HTR-8/SVneo (cell line): ENCODE measurements at places on chromosomes 3 and 15.

- DNase-seq = no peak
Observed at GRCh38 chr3:58101499-58102389, 93.5 kb downstream of the FLNB start.

DNA sequence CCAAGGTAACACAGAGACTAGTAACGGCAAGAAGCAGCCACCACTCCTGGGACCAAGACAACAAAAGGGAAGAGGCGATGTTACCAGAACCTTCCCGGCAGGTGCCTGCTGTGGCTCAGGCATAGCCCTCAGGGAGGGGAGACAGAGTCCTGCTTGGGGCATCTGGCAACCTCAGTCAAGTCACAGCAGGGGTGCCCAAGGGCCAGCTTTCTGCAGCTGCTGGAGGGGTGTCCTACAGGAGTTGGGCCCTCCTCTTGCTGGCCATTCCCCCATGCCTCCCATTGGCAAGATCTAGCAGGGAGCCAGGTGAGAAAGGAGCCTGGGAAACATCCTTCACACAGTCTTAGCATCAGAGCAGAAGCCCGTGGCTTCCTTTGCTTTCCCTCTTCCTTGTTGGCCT lies 197.3 kb upstream of the IL12A start:
- no peak for DNase-seq

GRCh38 chr15:51335087-51335486 lies 3.3 kb downstream of the CYP19A1 start:
- no peak for DNase-seq

DNA sequence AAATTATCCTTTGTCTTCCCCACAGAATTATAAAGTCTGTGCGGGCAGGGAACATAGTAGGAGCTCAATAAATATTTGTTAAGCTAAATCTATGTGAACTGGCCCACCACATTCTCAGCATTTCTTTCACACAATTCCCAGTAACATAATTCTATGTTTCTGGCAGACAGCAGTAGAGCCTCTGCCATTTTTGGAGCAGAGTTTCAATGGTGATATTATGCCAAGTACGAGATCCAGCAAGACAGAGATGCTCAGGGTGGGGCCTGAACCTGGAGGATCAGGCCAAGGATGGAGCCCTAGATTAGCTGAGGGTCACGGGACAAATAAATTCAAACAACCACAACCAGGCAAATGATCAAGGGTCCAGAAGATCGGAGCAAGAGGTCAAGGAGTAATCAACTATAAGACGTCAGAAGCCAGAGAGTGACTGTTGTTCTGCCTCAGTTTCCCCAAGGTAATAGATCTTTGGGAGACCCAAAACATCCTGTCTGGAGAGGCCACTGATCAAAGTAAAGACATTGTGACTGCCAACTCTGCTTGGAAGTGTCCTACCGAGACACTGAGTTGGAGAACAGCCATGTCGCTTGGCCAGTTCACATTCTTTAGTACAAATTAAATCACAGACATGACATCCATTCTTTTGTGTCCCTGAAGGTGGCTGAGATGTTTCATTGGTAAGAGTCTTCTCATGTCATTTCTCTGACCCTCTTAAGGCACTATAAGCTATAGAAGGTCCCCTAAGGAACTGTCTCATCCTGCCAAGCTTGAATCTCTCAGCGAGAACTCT lies 15.4 kb downstream of the SRGAP3 start:
- DNase-seq = no peak

- no peak for DNase-seq
Observed at GRCh38 chr15:40347559-40348473, 3.0 kb upstream of the PHGR1 start.

- DNase-seq = no peak
Observed at GRCh38 chr3:45950686-45951600, 7.7 kb downstream of the CXCR6 start.

DNA sequence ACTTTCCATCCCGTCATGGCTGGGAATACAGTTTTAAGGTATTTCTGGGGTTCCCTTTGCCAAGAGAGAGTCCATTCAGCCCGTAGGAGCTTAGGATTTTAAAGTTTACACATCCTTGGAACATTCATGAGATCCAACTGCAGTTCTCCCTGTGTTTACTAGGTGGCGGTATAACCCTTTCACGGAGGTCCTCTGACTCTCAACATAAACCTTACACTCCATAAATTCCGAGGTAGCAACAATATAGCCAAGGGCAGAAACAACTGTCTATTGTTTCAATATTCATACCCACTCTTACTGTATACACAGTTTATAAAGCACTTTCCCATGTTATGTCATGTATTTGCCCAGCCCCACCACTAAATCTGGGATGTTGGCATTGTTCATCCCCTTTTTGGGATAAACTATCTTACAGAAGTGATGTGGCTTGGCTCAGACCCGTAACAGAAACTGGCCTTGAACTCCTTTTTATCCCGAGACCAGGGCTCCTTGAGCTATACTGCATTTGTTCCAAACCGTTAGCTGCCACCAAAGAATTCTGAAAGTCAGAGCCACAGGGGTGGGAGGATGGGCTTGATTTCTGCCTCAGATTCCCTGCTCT lies 69.2 kb upstream of the COL6A5 start:
- peak; percentile 59 for DNase-seq

GRCh38 chr3:10500717-10501663 lies 4.4 kb downstream of the ATP2B2 start:
- DNase-seq = no peak

- no peak for DNase-seq
Observed at GRCh38 chr3:53081318-53081717, 35.4 kb upstream of the SFMBT1 start.

- DNase-seq = no peak
Observed at GRCh38 chr3:171796625-171797264, 13.5 kb downstream of the PLD1 start.

- no peak for DNase-seq
Observed at GRCh38 chr3:43331381-43331780, 45.0 kb downstream of the SNRK start.

DNA sequence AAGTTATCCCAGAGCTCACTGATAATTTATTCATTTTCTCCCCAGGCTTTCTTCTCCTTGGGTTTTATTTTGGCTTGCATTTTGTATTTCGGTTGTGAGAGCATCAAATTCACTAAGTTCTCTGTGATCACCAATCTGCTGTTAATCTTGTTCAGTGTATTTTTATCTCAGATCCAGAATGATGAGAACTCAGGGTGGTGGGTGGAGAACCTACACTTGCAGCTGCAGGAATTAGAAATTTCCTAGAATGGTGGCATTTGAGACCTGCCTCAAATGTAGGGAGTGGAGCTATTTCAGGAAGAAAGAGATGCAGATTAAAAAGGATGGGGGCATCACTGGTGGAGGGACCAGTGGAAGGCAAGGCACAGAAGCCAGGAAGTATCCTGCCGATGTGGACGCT lies 129.6 kb downstream of the OPA1 start:
- no peak for DNase-seq

DNA sequence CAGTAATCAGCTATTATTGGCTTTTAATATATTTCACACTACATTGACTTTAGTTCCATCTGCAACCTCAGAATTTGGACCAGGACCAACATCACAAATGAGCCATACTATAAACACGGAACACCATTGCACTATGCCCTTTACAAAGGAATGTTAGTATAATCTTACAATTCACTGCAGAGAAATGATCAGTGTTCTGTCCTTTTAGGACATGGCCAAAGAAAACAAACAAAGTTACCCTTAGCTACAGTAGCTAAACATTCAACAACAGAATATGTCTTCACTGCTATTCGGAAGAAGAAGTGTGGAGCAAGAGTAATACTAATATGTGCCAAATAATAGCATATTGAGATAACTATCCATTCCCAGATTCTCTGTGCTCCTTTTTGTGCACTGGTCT lies 90.4 kb downstream of the NAALADL2 start:
- no peak for DNase-seq

DNA sequence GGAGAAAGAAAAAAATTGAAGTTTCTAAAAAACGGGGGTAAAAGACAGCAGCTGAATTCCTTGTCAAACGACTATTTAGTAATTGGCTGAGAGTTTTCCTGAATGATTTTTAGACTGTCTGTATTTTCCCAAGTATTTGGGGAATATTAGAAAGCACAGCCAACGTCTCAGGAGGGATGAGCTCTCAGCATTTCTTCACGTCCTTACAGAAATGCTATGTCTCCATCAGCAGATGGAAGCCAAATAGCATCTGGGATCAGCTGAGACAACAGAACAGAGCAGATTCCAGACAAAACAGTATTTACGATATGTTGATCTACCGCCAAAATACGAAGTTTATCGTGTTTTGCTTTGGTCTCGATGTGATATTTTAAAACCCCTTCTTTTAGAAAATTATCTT lies 5.3 kb upstream of the TMC3 start:
- no peak for DNase-seq

DNA sequence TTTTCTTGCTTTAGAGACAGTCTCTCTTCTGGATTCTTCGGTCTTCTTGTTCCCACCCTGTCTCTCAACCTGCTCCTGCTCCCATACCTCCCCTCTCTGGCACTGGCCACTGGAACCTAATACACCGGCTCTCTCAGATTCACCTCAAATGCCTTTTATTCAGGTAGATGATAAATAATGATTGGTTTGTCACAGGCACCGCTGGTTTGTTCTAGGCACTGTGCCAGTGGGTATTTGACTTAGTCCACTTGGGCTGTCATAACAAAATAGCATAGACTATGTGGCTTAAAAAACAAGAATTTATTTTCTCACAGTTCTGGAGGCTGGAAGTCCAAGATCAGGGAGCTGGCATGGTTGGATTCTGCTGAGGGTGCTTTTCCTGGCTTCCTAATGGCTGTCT lies 278.2 kb upstream of the STT3B start:
- no peak for DNase-seq

DNA sequence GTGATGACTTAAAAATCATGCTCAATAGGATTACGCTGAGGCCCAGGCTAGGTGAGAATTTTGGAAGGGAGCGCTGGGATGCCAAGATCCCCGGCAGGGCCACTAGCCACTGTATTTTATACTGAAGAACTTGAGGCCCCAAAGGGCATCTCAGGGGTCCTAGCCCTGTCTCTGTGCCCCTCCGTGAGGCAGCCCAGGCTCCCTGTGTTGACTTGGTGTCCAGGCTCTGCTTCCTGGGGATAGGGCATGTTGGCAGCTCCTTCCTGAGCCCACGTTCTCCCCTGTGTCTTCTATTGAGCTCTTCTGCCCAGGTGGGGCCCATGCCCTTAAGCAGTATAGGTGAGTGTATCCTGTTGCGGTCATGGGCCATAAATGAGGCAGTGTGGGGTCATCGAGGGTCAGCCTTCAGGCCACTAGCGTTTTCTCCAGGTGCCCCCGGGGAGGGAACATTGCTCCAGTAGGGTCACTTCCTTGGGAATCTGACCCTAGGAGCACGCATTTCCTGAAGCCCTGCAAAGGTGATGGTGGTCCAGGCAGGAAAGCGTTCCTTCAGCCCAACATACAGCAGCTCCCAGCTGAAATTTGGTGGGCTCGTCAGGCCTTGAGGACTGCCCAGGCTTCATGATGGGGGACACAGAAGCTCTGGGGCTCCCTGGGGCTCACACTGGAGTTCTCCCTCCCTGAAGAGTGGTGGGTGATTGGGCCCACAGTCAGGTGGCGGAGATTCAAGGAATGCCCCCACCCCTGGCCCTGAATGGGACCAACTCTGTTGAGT lies 189.4 kb downstream of the UBE3A start:
- no peak for DNase-seq

- DNase-seq = no peak
Observed at GRCh38 chr15:56390739-56391267, 25.6 kb downstream of the TEX9 start.

GRCh38 chr15:72389231-72389630 lies 8.9 kb upstream of the TMEM202 start:
- DNase-seq = no peak

GRCh38 chr3:114394551-114394950 lies 100.7 kb downstream of the TIGIT start:
- DNase-seq = no peak

DNA sequence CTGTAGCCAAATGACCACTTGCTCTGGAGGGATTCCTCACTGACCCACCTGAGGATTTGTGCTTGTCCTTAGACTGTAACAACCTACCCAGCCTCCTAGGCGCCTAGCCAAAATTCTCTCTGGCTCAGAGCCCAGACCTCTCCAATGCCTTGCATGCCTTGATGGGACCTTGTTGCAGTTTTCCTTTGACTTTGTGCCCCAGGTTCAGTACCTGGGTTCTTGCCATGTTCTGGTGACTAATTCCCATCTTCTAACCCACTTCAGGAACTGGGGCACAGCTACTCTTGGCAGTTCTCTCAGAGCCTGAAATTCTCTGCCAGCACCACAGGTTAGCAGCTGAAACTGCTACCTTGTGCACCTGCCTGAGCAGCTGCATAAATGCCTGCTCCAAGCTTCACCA lies 27.0 kb upstream of the UBE3A start:
- DNase-seq = no peak

DNA sequence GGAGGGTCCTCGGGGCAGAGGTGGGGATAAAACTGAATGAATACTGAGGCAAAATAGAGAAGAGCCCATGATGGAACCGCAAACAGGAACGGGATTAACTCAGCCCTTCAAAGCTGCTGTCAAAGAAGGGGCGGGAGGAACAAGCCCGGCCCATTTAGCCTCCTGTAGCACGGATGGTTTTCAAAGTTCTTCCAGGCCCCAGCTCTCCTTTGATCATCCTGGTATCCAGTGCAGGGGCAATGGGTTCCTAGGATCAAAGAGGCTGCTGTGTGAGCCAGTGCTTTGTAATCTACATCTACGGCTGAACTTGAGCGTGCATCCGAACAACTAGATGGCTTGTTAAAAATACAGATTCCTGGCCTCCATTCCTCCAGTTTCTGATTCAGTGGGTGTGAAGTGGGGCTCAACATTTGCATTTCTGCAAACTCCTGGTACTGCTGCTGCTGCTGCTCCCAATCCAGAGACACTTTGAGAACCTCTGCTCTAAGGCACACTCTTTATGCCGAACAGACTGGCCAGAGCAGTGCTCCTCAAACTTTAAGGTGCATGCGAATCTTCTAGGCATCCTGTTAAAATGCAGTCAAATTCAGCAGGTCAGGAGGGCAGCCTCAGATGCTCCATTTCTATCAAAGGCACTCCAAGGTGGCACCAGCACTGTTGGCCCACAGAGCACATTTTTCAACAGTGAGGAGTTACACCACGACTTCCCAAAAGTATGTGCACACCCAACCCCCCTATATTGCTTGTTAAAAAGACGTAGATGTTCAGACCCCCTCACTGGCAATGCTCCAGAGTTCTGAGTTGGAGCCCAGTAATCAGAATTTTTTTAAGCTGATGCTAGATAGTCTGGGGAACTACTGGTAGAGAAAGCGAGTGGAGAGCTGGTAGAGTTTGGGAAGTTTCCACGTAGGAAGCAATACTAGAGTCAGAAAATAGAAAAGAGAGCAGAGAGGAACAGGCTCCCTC lies 5.6 kb downstream of the GALNT15 start:
- no peak for DNase-seq

GRCh38 chr3:77281721-77282120 lies 241.8 kb downstream of the ROBO2 start:
- DNase-seq = no peak

DNA sequence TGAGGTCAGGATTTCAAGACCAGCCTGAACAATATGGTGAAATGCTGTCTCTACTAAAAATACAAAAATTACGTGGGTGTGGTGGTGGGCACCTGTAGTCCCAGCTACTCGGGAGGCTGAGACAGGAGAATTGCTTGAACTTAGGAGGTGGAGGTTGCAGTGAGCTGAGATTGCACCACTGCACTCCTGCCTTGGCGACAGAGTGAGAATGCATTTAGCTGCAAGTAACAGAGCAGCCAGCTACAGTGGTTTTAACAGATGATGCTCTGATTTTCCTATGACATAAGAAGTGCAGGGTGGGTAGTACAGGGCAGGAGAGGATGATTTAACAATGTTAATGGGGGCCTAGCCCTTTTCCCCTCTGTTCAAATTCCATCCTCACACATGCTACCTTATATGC lies 267.9 kb downstream of the RPLP1 start:
- no peak for DNase-seq

- DNase-seq = no peak
Observed at GRCh38 chr3:54196360-54196991, 74.1 kb downstream of the CACNA2D3 start.
